Activated CD4-positive, CD25-positive, alpha-beta regulatory T cell (primary cell): ENCODE measurements at places on chromosomes 12 and 14.

DNA sequence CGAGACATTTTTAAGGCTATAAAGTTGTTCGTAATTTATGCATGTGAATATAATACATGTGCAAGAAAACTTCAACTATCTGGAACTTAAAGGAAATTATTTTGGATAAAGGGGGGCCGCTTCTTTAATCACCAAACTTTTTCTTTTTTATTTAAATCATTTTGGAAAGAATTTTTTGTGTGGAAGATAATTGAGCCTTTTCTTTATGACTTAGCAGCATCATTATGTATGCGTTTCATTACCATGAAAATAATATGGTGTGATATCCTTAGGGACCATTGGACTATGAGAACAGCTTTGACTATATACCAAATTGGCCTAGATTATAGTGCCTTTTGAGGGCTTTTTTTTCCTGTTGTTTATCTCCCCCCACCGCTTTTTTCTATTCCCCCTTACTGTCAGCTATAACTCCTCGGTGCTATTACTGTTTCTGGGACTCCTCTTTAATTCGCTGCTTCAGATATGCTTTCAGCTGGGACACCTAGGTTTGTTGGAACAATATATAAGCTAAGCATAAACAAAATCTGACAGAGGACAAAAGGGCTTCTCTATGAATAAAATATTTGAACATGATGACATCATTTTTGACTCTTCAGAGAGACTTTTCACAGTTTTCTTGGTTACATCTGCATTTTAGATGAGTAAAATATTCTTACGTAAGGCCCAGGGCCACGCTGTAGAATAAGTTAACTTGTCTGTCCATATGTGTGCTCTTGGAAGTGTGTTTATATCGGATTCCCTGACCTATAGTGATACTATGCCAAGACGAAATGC, 392.7 kb downstream of the NPAS3 start:
- DNase-seq, result no peak

DNA sequence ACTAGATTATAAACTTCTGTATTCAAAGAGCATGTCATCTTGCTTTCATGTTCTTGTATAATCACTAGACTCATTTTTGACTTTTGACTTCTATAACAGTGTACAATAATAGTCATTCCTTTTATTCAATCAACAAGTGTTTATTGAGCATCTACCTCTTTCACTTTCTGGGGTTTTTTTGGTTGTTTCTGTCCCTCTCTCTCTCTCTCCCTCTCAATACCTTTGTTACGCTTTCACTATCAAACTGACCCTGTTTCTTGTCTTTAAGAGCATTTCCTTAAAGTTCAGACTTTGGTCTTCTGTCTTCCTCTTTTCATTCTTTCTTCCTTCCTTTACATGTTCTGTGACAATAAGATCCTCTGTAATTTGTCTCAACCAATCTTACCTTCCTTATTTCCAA, 49.5 kb downstream of the GPR137C start:
- DNase-seq, result no peak

- peak; percentile 39 for DNase-seq
These were observed 11.1 kb upstream of the NINJ2 start for GRCh38 chr12:674272-674781.

GRCh38 chr12:113781415-113782198, 184.5 kb downstream of the RBM19 start:
- DNase-seq, result no peak

DNA sequence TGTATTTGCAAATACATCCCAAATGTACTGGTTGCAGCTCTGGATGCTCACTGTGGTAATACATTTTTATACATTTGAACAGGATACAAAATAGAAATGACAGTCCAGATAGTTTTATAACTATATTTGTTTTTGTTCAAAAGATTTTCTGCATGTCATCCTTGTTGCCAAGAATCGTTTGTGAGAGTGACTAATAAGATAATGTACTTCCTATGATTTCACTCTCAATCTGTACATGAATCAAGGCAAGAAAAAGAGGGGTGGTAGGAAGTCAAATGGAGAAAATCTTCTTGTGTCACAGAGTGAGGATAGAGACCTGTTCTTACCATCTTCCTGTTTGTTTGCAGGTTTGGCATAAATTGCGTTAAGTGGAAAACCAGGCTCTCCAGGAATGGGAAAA, 13.9 kb downstream of the ARPC3 start:
- DNase-seq, result no peak

GRCh38 chr14:104563191-104563741, 16.3 kb upstream of the C14orf180 start:
- DNase-seq, result no peak

- no peak for DNase-seq
These were observed 449.3 kb downstream of the FOXG1 start for GRCh38 chr14:29215853-29216252.

- no peak for DNase-seq
These were observed 12.6 kb downstream of the KCNK10 start for GRCh38 chr14:88310449-88310848.

DNA sequence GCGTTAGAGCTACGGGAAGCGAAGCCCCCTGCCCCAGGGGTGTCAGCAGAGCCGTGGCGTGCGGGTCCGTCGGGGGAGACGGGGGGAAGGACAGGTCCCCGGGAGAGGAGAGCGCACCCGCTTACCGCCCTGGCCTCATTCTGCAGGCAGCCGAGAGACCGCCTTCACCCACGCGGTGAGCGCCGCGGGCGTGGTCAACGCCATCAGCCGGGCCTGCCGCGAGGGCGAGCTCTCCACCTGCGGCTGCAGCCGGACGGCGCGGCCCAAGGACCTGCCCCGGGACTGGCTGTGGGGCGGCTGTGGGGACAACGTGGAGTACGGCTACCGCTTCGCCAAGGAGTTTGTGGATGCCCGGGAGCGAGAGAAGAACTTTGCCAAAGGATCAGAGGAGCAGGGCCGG, 10.5 kb downstream of the WNT5B start:
- DNase-seq, result no peak

- DNase-seq, result no peak
These were observed 68.3 kb downstream of the LLPH start for GRCh38 chr12:66062290-66062625.

DNA sequence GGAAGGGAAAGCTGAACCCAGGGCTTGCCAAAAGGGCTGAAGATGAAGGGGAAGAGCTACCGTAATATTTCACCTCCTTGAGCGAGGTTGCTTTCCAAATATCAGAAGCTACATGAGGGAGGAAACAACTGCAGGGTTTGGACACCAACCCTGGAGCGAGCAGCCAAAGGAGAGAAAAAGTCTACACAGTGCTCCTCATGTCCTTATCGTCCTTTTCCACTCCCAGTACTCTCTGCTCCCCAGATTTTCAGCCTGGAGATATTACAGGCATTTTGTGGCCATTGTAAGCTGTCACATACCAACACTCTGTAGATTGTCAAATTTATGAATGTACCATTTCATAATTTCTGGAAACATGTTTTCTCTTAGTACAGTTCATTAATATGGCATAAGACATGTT, 115.9 kb downstream of the GPHN start:
- DNase-seq, result no peak

DNA sequence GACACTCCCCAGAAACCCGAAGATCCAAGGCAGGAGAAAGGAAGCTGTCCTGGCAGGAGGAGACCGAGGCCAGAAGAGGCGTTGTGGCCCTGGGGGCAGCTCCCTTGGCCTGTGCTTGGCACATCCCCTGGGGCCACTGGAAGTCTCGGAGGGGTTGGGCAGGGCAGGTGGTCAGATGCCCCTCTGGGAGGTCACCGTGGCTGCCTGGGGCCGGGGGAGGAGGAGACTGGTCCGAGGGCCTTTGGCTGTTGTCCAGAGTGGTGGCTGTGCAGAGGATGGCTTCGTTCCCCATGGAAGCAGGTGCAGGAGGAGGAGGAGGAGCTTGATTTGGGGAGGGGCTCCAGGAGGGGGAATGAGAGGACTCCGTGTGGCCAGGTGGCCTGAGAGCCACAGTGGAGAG, 3.3 kb upstream of the NUDT14 start:
- DNase-seq, result no peak

GRCh38 chr14:95662376-95663186, 23.6 kb upstream of the TCL1B start:
- DNase-seq, result no peak

DNA sequence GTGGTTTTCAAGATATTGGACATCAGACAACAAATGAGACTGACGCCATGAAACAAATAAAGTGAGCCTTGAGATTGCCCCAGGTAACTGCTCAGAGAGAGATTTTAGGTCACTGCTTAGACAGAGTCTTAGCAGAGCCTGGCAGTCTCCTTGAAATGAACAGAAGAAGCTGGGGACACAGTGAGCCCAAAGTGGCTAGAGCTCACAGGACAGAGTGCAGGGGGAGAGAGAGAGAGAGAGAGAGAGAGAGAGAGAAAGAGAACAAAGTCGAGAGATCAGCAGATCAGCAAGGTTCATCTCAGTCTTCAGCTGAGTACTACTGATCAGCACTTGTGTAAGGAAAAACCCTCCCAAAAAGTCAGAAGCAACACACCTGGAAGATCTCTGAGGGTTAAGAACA, 147.4 kb downstream of the RMST start:
- DNase-seq, result no peak

GRCh38 chr12:11687528-11687927, 38.1 kb downstream of the ETV6 start:
- no peak for DNase-seq

GRCh38 chr12:5335069-5335468, 96.8 kb upstream of the NTF3 start:
- no peak for DNase-seq

- no peak for DNase-seq
These were observed 143.7 kb upstream of the FRMD6 start for GRCh38 chr14:51507906-51508511.

- DNase-seq, result no peak
These were observed 69.1 kb downstream of the C14orf132 start for GRCh38 chr14:96108061-96108795.

GRCh38 chr12:51907083-51907855, at the start of gene ACVRL1:
ACVRL1 (plus strand) TSS chr12:51907504; CDS start chr12:51912475, 4,971 bp downstream.
- no peak for DNase-seq

DNA sequence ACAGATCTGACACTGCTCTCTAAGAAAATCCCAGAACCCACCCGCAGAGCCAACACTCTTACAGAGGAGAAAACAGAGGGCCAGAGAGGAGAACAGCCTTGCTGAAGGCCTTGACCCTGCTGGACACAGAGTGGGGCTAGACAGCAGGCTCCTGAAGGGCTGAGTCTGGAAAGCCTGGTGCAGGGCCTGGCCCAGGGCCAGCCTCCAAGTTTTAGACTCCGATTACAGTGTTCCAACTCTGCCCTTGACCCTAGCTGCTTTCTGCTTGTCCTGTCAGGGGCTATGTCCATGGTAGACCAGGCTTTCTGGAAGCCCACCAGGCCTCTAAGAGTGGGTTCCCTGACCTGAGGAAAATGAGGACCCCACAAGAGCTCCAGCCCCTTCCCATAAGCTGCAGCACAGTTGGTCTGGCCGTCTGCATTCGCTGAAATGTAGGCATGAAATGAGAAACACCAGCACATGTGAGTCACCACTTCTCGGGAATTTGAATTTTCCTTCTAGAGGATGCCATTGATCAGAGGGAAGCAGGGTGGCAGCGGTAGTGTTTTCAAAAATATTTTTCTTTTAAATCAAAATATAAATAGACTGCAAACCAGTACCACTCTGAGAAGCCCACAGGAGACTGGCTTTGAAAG, 154.4 kb downstream of the CALM1 start:
- no peak for DNase-seq

DNA sequence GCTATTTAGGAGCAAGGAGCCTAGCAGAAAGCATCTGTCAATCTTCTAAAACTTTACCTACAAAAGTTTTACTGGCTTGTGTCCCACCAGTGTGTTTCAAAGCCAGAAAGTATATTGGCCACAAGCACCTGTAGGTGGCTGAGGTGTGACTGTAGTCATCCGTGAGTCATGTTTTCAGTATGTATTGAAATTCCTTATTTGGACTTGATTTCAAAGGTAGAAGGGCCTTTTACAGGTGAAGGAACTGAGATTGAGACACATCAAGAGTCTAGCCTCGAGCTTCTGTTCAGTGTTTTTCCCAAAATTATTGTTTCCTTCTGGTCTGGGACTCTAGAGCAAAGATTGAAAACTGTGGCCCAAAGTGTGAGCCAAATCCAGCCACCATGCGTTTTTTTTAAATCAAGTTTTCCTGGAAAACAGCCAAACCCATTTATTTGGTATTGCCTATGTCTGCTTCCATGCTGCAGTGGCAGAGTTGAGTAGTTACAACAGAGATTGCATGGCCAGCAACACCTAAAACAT, 195.3 kb upstream of the BCL2L14 start:
- no peak for DNase-seq

GRCh38 chr12:69151254-69151764, 88.1 kb upstream of the CPSF6 start:
- no peak for DNase-seq

DNA sequence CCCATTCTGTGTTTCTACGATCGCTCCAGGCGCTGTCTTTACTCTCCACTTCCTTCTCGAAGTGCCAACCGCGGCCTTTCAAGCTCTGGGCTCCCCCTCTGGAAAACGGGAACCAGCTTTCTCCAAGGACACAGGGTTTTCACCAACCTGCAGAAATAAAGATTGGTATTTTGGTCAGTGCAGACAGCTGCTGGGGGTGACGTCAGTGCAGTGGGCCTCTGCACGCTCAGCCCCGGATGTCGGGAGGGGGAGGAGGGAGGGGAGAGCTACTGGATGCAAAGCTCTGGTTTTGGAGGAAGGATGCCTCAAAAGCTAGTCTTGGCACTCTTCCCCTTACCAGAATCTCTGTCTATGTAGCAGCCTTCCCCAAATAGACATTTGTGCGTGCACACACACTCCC, 19.9 kb downstream of the HRK start:
- peak; percentile 16 for DNase-seq

GRCh38 chr12:69118516-69118915, 120.9 kb upstream of the CPSF6 start:
- no peak for DNase-seq

DNA sequence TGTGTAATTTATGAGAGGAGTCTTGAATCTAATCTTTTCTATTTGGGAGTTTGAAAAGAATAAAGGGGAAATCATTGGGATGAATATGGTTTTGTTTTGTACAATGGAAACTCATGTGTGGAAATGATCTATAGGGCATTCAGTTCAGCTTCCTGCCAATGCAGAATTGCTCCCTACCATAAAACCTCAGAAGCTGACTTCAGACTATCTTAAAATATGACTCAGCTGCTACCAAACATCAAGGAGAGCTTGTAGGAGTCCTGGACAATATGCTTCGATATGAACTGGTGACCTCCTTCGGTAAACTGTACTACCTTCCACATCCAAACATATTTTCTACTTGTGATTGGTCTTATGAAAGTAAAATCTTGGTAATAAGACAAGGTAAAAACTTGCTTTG, 160.6 kb downstream of the CAPZA3 start:
- DNase-seq, result no peak

- DNase-seq, result peak; percentile 94
These were observed 723 bp downstream of the NFKBIA start for GRCh38 chr14:35403603-35404448.

- no peak for DNase-seq
These were observed 521.2 kb upstream of the TBX3 start for GRCh38 chr12:115204957-115205754.

GRCh38 chr12:1435044-1435443, 159.3 kb downstream of the FBXL14 start:
- no peak for DNase-seq

- DNase-seq, result no peak
These were observed 58.6 kb downstream of the TBX3 start for GRCh38 chr12:114625294-114625851.
